ENCODE measurements at places on chromosomes 1 and 21.

GRCh38 chr21:40047993-40048730 lies 180.9 kb downstream of the PCP4 start:
- DNase-seq = no peak

GRCh38 chr1:94697839-94698238 lies 122.3 kb upstream of the SLC44A3 start:
- no peak for DNase-seq

DNA sequence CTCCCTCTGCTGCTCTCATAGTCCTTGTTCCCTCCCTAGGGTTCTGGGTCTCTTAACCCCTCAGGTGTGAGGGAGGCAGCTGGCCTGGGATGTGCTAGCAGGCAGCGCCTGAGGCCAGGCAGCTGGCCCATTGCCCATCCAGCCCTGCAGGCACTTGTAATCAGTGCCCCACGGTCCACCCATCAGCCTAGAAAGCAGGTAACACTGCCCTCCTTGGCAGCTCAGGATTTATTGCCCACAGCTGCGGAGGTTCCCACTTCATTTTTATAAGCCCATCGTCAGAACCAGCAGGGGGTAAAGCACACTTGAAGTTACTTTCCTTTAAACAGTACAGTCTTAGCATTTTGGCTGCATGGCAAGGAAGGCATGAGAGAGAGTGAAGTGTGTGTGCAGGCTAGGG lies 70.6 kb downstream of the TMEM53 start:
- no peak for DNase-seq

GRCh38 chr1:166489670-166490436 lies 323.1 kb upstream of the FAM78B start:
- peak; percentile 71 for DNase-seq

GRCh38 chr1:40064797-40065499 lies 24.4 kb downstream of the CAP1 start:
- peak; percentile 30 for DNase-seq

DNA sequence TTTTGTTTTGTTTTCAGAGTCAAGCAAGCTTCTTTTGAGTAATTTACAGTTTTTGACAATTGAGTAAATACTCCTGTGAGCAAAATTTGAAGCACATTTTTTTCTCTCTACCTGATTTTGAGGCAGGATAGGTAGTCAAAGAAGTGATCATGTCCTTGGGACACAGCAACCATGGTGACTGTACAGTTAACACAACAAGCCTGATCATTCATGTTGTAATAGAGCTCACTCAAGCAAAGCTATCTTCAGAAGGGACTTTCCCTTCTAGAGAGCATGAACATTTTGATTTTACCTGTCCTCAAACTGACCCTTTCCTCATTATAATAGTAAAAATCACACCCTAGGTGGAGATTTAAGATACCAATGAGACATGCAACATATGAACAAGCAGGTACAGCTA lies 126.5 kb upstream of the KCNK1 start:
- no peak for DNase-seq
